NCI-H1105 treated with DMSO at 0.1 percent for 48 hours (cell line): ENCODE measurements at places on chromosomes 2 and 18.

DNA sequence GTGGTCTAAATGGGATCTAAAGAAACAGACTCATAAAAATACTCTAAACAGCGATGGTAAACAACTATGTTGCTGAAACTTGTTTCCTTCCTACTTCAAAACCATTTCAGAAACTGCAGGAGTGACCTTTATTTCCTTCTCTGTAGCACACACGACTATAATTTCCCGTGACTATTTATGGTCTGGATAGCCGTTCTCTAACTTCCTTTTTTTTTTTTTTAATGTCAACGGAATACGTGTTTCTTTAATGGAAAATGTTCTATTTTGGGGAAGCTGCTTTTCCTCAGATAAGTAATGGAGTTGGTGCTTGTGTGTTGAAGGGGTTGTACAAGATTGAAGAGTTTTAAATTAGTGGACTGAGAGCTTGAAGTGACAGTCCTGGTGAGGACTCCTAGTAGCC is 224.1 kb downstream of the PHLPP1 start:
- DNase-seq, result no peak

GRCh38 chr2:166625670-166626069 is 131.6 kb upstream of the SCN7A start:
- no peak for DNase-seq

- DNase-seq, result no peak
Observed at GRCh38 chr2:120237491-120237902, 14.3 kb upstream of the TMEM185B start.

GRCh38 chr2:195382186-195382585 is 274.8 kb upstream of the SLC39A10 start:
- no peak for DNase-seq

DNA sequence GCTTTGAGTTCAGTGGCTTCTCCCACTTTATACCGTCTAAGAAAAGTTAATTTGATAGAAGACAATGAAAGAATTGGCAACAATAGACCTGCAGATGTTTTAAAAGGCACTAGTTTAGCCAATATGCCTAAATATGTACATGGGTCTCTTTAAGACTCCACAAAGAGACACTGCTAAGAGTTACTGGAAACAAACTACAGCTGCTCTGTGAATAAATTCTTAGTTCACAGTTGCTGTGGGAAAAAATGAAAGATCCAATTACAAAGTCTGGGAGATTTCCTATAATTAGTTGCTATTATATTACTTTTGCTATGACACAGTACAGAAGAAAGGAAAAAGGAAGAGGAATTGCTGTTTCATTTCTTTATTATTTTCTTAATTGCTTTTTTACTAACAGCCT is 34.3 kb downstream of the SCN9A start:
- DNase-seq, result no peak

GRCh38 chr18:9494778-9495331 is 19.5 kb downstream of the RALBP1 start:
- no peak for DNase-seq

DNA sequence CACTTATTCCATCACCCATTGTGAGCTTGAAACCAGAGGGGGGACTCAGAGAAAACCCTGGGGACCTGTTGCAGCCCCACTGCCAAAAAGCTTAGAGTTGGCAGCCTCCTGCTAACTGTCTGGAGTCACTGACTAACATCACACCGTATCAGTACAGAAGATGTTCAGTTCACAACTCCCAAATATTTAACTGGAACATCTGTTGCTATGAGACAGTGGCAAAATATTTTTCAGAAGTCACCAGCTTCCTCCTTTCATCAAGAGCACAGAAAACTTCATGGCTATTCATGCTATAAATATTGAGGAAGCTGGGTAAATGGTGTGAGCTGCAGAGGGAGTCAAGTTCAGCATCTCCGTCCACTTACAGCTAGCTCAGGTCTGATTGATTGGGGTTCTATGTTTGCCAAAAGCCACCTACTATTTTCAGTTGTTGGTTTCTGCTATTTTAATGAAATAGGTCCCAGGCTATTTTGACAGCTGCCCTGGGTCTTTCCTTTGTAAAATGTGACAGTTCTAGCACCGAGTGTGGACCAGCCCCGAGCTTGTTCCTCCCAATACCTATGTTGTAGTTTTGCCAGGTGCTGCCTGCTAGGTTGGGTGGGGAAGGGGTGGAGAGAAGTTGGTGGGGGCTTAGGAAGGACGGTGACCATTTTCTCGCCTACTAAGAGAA is 9.8 kb downstream of the TUBB6 start:
- no peak for DNase-seq

GRCh38 chr2:210264282-210264681 is 39.0 kb upstream of the ACADL start:
- no peak for DNase-seq

DNA sequence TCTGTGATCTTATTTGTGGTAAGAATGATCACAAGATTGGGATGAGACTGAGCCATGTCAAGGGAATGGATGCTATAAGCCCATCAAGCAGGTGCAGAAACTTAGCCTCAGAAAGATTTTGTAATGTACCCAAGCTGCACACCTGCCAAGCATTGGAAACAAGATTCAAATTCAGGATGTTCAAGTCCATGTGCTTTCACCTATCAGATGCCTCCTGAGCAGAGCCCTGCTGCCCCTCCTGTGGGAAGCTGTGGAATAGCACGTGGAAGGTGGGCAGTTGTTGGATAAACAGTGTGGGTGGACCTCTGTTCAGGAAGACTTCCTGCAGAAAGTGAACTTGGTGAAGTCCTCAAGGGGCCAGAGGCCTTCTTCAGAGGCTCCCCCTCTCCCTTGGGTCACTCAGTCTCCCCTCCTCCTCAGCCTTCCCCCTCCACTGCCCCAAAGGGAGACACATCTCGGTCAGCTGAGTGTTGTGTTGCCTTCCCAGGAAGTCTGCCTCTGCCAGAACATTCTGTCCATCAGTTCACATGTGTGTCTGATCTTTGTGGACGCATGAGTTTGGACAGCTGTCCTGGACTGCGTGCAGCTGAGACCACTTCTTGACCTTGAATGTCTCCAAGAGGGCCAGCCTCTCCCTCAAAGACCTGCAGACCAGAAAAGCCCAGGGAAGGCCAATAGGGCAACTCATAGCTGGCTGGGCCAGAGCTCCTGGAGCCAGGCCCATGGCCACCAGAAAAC is 186.1 kb downstream of the INHBB start:
- no peak for DNase-seq
